ENCODE measurements at places on chromosomes 11 and 22. TPM values are rescaled to one million over a fixed set of nuclear protein-coding genes. Genes with fewer than 3 reads are reported as not detected.

ISX gene
- total RNA-seq: not detected

RIMBP3C gene
- total RNA-seq: 1.3 TPM

SLC22A6 gene
- not detected for total RNA-seq

CD3E gene
- not detected for total RNA-seq

TREH gene
- not detected for total RNA-seq

ALKBH3 gene
- 30.5 TPM for total RNA-seq

LUZP2 gene
- total RNA-seq: not detected

CHST1 gene
- 6.3 TPM for total RNA-seq

NRIP3 gene
- 0.94 TPM for total RNA-seq

KLHL22 gene
- 23.1 TPM for total RNA-seq

SLC29A2 gene
- 0.26 TPM for total RNA-seq

POU2AF3 gene
- 0.60 TPM for total RNA-seq

HIPK3 gene
- total RNA-seq: 62.5 TPM

Measured in pericardium fibroblast (primary cell).